ENCODE measurements at places on chromosomes 12 and 14. TPM values are rescaled to one million over a fixed set of nuclear protein-coding genes. Genes with fewer than 3 reads are reported as not detected.

Gene KRT77
- total RNA-seq, result not detected

Gene ANKS1B
- 0.46 TPM for total RNA-seq

Gene HOXC12
- total RNA-seq, result not detected

Gene TAS2R20
- total RNA-seq, result 1.8 TPM

Gene RNU4-1
- 2,820 TPM for total RNA-seq

Gene OR4E2
- not detected for total RNA-seq

Gene KRT85
- total RNA-seq, result not detected

All from T-helper 1 cell treated with Interleukin-12 subunit alpha and Interleukin-12 subunit beta and Interleukin-4 antibody, amounts not matched to agents 30 ng/mL and 1 ng/mL, for 36 hours (primary cell).